ENCODE measurements at places on chromosomes 7 and 10.

DNA sequence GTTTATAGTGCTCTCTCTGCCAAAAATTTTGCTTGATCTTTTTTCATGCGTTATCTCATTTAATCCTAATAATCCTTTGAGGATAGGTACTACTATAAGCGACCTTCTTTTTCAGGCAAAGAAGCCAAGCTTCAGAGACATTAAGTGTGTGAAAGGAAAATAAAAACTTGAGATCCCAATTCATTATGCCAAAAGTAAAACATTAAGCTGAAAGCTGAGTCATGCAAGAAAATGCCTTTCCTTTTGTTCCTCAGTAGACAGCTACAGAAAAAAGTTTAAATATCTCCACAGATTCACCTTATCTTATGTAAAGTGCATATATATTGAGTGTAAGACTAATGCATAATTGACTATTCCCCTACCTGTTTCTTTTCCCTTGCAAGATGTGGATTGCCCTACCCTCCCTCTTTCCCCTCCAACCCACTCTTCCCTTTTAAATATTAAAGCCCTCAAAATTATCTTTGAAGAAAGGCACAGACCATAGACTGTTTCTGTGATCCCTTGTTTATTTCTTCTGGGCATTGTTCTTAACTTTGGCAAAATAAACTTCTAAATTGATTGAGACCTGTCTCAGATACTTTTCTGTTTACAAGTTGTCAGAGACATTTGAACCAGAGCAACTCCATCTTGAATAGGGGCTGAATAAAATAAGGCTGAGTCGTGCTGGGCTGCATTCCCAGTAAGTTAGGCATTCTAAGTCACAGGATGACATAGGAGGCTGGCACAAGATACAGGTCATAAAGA lies 1139.9 kb upstream of the LRRN3 start:
- DNase-seq, result no peak

- no peak for DNase-seq
Measured at GRCh38 chr10:63256009-63256773, 123.1 kb downstream of the NRBF2 start.

DNA sequence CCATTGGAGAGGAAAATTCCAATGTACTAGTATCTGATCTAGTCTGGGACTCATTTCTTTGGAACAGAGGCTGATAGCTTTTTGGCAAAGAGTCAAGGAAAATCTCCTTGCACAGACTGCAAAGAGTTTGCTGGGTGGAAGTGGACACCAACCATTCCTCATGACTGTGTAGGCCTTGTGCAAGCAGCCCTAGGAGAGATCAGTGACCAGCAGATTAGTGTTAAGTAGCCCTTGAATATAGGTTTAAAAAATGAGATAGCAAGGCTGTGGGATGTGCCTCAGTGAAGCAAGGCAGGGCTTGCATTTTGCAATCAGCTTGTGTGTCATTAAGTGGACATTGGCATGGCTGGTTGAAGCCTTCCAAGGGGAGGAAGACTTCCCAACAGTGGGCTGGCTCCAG lies 341.6 kb downstream of the PLXNA4 start:
- no peak for DNase-seq

GRCh38 chr7:52786174-52786573 lies 249.3 kb upstream of the POM121L12 start:
- no peak for DNase-seq

GRCh38 chr7:139169816-139170215 lies 60.3 kb upstream of the ZC3HAV1 start:
- no peak for DNase-seq

DNA sequence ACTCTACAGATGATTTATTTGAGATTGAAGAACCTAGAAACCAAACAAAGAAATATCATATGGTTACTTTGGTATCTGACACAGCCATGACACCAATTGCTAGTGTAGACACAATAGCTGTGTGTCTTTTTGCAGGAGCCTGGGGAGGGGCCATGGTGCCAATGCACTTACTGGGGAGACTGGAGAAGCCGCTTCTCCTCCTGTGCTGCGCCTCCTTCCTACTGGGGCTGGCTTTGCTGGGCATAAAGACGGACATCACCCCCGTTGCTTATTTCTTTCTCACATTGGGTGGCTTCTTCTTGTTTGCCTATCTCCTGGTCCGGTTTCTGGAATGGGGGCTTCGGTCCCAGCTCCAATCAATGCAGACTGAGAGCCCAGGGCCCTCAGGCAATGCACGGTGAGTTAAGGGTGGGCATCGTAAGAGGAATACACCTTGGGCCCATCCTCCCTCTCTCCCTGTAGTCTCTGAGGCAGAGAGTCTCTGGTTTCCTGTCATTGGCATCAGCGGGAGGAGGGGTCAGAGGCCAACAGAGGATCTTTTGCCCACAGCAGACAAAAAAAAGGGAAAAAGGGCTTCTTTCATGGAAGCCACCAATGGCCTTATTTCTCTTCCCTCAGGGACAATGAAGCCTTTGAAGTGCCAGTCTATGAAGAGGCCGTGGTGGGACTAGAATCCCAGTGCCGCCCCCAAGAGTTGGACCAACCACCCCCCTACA lies 1.2 kb downstream of the TMEM139 start:
- no peak for DNase-seq

DNA sequence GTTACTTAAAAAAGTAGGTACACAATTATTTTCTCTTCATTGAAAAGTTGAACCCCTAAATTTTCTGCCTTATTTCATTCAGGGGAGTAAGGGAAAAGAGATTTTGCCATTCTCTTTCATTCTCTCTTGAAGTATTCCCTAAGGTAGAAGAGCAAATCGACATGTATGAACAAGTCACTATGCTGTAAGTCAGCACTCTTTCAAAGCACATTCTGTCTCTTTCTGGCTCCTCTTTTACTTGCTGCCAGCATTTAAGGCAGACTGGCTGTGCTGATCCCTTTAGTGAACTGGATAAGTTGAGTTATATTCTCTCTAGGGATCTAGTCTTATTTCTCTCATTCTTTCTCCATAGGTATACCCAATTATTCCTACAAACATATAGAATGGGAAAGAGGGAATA lies 222.3 kb upstream of the ZWINT start:
- DNase-seq, result no peak

DNA sequence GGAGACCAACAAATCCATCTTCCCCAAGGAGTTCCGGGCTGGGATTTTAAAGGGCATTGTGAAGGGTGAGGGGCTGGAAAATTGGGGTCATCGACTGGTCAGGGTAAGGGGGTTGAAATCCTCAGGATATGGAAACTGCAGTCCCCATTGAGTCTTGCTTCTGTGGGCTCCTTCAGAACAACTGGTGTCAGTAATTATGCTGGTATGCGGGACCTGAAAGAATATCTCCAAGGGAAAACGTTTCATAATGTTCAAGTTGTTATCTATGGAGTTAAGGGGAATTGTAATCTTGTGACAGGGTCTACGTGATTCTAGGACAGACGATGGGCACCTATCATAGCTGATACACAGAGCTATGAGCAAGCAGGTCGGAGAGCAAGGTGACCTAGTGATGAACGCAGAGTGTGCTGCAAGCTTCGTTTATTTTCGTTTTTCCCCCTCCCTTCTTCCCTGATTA lies 494 bp upstream of the RHBDD2 start:
- no peak for DNase-seq

DNA sequence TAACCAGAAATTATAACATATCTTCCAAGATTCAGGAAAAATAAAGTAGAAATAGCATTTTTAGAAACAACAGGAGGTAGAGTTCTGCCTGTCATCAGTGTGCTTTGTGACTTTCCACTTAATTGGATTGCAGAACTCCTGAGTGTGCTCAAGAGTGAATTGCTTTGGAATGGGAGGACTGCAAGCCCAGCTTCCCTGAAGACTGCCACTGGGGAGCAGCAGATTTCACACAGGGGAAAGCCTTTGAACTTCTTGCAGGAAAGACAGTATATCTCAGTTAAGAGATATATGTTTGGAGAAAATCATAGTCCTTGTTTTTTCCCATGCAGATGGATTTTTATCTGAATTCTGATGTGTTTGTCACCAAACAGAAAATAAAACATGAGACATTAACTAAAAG lies 124.5 kb downstream of the TMEM168 start:
- DNase-seq, result no peak
